HFF-Myc (cell line): ENCODE measurements at places on chromosomes 2 and 18.

DNA sequence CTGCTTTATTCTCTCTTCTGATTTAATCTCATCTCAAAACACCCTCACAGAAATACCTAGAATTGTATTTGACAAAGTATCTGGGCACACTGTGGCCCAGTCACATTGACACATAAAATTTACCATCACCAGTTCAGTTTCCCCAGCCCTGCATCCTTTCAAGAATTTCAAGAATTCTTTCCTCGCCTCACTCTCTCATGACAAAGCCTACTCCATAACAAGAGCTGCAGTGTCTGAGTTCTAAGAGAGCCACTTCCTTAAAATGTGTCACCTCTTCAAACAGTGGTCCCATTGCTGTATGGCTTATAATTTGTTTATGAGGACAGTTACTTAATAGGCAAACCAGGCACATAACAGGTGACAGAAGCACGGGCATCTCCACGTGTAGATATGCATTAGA, 90.9 kb upstream of the STK39 start:
- DNase-seq: no peak

- no peak for DNase-seq
These were observed 134.3 kb downstream of the IRS1 start for GRCh38 chr2:226665306-226665831.

DNA sequence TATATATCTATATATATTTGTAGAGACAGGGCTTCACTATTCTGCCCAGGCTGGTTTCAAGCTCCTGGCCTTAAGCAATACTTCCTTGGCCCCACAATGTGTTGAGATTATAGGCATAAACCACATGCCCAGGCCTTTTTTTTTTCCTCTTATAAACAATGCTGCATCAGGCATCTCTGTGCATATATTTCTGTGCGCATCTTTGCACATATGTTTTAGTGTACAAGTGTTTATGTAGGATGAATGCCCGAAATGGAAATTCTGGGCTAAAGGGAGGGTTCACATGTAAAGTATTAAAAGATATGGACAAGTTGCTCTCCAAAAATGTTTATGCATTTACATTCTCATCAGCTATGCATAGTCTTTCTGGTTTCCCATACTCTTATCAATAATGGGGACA, 183.2 kb upstream of the SPRED2 start:
- no peak for DNase-seq

GRCh38 chr2:121906170-121906569, 150.7 kb downstream of the TSN start:
- DNase-seq: no peak

DNA sequence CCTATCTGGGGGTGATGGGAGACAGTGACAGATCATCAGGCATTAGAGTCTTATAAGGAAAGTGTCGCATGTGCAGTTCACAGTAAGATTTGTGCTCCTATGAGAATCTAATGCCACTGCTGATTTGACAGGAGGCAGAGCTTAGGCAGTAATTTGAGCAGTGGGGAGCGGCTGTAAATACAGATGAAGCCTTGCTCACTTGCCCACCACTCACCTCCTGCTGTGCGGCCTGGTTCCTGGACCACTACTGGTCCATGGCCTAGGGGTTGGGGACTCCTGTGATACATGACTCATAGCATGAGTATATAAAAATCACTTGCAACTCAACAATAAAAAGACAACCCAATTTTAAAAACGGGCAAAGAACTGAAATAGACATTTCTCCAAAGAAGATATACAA, 71.1 kb upstream of the ACAA2 start:
- no peak for DNase-seq

GRCh38 chr2:223300326-223300725, 248.3 kb downstream of the KCNE4 start:
- DNase-seq: no peak

- DNase-seq: peak; percentile 91
These were observed 144.1 kb downstream of the ZFP36L2 start for GRCh38 chr2:43082111-43082894.

GRCh38 chr18:55272510-55273243, 313.4 kb upstream of the CCDC68 start:
- no peak for DNase-seq

DNA sequence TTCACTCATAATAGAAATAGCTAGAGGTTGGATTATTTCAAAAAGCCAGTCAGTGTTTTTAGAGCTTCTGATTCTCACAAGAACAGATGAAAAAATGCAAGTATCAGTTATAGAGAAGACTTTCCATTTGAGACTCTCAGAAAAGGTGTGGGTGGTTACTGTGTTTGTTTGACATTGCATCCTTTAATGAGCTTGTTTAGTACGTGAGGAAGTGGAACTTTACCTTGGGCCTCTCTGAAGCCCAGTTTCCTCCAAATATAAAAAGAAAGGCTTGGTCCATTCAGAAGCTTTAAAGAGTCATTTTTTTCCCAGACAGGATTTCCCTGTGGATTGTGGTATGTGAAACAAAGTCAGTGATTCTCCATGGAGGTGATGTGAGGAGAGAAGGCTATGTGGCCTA, 89.9 kb upstream of the RANBP2 start:
- no peak for DNase-seq

DNA sequence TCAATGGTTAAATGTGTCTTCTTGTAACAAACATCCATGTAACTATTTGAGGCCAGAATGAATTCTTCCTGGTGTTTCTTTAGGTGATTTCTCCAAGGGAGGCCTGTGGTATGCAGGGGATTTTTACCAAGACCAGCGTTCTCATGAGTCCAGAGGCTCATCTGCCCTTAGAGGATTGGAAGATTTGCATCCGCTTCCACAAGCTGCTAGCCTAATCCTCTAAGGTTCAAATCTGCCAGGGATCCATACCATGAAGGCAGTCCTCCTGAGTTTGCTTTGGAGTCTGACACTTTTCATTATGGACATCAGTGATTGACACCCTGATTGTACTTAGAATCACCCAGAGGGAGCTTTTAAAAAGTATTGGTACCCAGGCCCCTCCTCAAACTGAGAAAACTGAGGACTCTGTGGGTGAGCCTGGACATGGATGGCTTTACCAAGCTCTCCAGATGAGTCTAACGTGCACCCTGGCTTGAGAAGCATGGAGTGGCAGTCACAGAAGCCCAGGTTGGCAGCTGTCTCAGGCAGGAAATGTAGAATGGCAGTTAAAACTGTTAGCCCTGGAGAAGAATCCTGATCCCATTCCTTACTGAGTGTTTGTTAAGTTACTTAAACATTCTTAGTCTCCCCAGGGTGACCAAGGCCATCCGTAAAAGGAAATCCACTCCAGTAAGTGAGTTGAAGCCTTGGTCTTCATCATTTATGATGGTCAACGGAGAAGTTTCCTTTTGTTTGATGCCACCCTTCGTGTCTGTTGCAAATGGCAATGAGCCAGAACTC, 95.3 kb upstream of the RMDN2 start:
- DNase-seq: no peak

DNA sequence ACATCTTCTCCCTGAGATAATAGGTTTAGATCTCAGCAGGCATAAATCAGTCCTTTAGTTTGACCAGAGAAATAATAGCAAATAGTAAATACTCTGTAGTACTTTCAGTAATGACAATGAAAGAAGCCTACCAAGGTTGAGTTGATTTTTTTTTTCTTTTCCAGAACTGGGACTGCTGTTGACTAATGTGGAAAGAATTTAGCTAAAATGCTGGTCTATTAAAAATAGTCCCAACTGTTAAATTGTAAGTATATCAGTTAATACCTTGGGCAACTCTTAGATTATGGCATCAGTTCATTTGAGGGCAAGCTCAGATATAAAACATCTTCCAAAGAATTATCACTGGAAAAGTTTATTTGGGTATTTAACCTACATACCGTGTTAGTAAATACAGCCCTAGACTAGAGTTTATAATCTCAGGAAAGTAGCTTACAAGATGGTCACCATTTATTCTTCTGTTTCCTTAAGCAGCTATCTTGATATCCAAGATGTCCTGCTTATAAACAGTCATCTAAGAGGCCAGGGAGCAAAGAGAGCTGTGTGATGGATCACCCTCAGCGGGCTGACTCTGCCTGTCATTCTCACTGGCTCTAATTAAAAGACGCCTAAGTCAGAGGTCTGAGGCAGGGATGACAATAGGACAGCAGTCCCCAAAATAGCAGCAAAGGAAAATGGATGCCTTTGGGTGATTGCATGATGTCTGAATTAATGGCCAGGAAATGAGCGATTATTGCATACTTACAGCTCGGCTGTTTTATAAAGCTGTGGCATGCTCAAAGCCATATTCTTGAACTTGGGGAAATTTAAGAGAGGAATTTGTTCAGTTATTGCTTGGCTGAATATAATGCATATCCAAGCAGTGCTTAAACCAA, 121.3 kb downstream of the MTX2 start:
- no peak for DNase-seq

DNA sequence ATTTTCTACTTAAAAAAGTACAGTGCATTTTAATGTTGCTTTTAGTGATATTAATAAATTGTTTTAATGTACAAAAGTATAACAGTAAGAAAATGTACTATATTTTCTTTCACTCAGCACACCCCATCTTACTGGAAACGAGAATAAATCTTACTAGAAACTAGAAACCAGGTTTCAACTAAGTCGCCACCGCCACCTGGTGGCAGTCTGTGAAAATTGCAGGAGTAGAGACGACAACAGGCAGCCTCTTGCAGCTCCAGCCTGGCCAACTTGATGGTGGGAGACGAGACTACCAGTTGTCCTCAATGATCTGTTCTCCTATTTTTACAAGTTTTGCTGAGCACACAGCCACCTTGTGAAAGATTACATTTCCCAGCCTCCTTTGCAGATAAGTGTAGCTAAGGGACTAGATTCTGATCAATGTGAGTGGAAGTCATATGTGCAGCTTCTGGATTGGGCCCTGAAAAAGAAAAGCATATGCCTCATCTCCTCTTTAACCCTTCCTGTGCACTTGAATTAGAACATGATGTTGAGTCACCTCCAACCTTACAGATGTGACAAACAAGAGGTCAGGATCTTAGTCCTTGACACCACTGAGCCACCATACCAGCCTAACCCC, 8.7 kb downstream of the OTOF start:
- DNase-seq: peak; percentile 17

DNA sequence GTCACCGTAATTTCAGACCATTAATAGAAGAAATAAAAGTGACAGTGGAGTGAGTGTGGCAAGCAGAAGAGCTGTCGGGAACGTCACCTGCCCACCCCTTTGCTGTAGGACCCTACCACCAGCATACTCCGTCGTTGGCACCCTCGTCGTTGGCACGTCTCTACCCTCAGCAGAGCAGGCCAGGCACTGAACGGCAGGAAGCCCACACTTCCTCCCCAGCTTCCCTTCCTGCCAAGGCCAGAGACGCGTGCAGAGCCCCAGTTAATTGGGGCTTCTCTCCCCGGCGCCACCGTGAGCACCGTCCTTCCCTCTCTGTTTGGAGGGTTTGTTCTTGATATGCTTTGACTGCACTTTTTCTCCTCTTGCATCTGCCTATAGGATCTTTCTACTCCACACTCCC, 27.0 kb upstream of the NFATC1 start:
- DNase-seq: no peak

GRCh38 chr2:134245340-134245984, 8.4 kb upstream of the MGAT5 start:
- DNase-seq: peak; percentile 49

DNA sequence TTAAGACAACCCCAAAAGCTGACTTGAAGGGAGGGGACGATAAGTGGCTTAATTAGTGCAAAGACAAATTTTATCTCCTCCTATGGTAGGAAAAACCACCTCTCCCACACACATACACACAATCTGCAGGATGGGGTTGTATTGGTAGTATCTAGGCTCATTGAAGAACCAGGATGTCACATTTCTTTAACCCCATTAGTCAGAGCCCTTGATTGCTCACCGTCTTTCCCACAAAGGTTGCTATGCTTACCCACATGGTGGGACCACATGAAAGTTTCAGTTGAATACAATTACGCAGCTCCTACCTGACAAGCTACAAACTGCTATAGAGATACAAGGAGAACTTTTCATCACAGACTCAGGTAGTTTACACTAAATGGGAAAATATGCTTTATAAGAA, 765.0 kb upstream of the CELF4 start:
- no peak for DNase-seq

DNA sequence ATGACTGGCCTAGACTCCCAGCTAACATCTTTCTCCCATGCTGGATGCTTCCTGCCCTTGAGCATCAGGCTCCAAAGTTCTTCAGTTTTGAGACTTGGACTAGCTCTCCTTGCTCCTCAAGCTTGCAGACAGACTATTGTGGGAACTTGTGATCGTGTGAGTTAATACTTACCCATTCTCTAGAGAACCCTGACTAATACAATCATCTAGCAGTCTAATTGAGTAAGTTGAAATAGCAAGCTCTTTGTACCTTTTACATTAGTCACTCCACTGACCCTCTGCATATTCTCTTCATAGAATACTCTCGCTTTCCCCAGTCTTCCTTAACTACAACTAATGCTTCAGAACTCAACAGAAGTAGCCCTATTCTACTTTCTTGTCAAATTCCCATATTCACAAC, 434.6 kb upstream of the NXPH2 start:
- no peak for DNase-seq

GRCh38 chr2:190404487-190404886, 3.7 kb upstream of the MFSD6 start:
- no peak for DNase-seq

GRCh38 chr2:37627710-37628109, 43.7 kb downstream of the CDC42EP3 start:
- DNase-seq: no peak

GRCh38 chr2:62329797-62330196, 133.9 kb downstream of the B3GNT2 start:
- DNase-seq: no peak

GRCh38 chr2:195333869-195334268, 323.2 kb upstream of the SLC39A10 start:
- DNase-seq: no peak

- DNase-seq: no peak
These were observed 5.8 kb upstream of the FIGLA start for GRCh38 chr2:70796262-70796661.
